Dermis microvascular lymphatic vessel endothelial cell (primary cell): ENCODE measurements at places on chromosomes 11 and 22. TPM values are rescaled to one million over a fixed set of nuclear protein-coding genes. Genes with fewer than 3 reads are reported as not detected.

OR51G2 gene
- not detected in 2 replicates for total RNA-seq

DRICH1 gene
- 0.13 TPM in 1 of 2 replicates, not detected in the other for total RNA-seq

ZBTB16 gene
- 6.4 and 8.9 TPM in 2 replicates for total RNA-seq

SHISAL1 gene
- under 0.01 TPM in 2 replicates for total RNA-seq

GRCh38 chr22:35601743-35602615, 15.2 kb downstream of the MB start:
- no peak for DNase-seq

- DNase-seq, result no peak
Measured at GRCh38 chr22:49924113-49924833, 5.8 kb downstream of the CRELD2 start.

- DNase-seq, result no peak
Measured at GRCh38 chr11:106399624-106400023, 322.2 kb downstream of the AASDHPPT start.

DNA sequence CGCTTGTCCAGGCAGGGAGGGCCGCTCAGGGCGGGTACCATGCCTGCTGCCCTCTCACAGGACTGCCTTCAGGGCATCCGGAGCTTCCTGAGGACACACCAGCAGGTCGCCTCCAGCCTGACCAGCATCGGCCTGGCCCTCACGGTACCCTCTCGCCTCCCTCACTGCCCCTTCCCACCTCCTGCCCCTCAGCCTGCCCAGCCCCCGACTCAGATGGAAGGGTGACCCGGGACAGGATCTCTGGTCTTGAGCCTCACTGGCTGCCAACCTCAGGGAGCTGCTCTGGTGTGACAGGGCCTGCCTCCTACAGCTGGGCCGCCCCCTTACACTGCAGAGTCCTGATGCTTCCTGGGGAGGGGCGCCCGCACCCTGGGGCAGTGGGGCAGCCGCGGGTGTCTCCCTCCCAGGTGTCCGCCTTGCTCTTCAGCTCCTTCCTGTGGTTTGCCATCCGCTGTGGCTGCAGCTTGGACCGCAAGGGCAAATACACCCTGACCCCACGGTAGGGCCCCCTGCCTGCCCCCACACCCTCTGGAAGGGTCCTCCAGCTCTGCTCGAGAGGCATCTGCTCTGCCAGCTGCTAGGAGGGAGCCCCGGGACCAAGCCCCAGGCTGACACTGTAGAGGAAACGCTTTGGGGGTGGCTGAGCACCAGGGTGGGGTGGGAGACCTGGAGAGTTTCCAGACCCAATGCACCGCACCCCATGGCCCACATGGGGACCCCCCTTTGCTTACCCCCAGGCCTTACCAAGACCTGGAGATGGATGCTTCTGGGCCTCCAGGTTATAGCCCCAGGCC, 14.6 kb downstream of the TSPAN32 start:
- no peak for DNase-seq

- DNase-seq, result no peak
Measured at GRCh38 chr11:90587896-90588295, 365.0 kb upstream of the CHORDC1 start.

- peak; percentile 76 for DNase-seq
Measured at GRCh38 chr22:26550498-26551033, 38.3 kb upstream of the TFIP11 start.

DNA sequence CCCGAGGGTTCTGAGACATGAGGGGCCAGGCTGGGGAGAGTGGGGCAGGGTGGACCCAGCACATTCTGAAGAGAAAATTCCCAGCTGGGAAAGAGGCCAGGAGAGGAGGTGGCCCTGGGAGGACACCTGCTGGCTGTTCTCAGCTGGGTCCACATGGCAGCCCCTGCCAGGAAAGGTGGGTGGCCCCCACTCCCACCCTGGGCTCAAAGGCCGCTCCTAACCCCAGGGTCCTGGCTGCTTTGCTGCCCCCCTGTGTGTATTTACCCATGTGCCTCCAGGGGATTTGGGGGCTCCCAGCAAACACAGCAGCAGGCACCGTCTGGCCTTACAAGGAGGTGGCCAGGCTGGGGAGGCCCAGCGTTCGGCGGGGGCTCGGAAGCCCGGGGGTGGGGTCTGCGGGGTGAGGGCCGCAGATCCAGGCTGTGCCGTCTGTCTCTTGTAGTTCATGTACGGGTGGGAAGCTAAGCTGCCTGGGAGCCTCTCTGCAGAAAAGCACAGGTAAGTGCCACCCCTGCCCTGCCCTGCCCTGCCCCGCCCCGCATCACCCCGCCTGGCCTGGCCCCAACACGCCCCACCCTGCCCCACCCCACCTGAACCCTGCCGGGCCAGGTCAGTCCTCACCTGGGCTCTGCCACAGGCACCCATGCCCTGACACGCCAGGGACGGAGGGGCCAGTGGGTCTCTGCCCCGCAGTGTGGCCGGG, 10.6 kb downstream of the MUC5B start:
- no peak for DNase-seq

- DNase-seq, result no peak
Measured at GRCh38 chr22:19779685-19780268, 19.2 kb downstream of the TBX1 start.

DNA sequence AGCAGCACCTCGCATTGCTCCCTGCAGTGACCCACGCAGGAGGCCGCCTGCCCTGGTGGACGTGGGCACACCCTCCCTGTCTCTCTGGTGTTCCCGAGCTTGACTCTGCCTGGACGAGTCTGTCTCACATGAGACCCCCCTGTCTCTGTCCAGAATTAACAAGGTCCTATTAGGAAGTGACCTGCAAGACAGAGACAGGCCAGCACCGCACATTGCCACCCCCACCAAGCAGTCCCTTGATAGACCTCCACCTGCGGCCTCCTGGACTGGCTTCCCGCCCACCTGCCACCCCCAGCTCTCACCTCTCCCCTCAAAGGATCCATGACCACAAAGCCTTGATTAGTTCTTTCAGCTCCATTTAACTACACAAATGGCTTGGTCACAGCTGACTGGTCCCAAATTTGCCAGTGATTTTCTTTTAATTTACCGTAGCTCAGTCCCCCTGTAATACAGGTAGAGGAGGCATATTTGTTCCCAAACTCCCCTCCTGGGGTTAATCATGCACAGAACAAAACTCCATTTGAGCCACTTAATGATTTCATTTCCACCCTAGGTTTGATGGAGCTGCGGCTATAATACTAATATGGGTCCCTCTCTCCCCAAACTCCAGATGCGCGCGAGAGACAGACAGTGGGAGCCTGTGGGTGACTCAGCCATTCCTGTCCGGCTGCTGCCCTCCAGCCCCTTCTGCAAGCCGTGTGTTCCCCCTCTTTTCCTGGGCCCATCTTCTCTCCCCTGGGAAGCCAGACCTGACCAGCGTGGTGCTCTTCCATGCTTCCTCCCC, 11.2 kb downstream of the SPATA19 start:
- DNase-seq, result no peak

- DNase-seq, result no peak
Measured at GRCh38 chr11:93861808-93862207, 11.4 kb upstream of the VSTM5 start.

DNA sequence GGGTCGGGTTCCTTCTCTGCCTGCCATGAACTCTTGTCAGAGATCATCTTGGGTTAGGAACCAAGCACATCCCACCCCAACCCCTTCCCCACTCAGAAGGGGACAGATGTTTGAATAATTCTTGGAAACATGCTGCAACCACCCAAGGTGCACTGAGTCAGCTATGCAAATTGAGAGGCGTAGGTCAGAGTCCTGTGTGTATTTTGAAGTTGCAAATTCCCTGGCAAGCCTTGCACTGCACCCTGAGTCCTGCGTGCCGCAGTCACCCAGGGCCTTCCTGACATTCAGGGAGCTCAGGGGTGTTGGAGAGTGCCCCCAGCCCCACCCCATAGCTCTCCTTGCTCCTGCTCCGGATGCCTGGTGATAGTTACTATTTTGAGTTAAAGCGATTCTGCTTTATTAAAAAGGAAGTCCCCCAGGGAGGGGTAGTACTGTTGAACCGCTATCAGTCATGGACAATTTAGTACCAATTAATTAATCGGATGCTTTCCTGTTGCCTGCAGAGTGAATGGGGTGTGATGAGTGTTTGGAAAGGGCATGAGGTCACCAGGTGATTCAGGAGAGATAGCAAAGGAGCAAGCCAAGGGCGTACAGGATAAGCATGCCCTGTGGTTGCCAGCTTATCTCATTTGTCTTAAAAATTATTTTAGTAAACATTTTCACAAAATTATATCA, 123.7 kb downstream of the GRIK4 start:
- DNase-seq, result no peak

GRCh38 chr11:12126344-12127019, 16.1 kb downstream of the MICAL2 start:
- no peak for DNase-seq

GRCh38 chr11:5489576-5490357, 1.3 kb downstream of the OR52D1 start:
- DNase-seq, result no peak

DNA sequence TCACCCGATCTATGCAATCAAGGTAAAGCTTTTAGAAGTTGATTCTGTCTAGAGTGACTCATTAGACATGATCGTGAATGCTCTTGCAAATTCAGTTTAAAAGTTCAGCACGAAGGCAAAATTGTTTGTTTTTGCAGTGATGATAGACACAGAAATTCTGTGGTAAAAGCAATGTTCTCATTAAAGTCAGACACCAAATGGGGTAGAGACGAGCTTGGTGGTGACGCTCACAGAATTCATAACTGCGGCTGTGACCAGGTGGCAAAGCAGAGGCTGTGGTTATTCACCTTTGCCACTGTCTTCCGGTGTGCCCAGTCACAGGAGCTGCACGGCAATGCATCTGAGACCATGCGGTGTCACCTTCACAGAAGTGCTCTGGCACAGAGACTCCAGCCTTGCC, 83.4 kb downstream of the WNT7B start:
- no peak for DNase-seq

DNA sequence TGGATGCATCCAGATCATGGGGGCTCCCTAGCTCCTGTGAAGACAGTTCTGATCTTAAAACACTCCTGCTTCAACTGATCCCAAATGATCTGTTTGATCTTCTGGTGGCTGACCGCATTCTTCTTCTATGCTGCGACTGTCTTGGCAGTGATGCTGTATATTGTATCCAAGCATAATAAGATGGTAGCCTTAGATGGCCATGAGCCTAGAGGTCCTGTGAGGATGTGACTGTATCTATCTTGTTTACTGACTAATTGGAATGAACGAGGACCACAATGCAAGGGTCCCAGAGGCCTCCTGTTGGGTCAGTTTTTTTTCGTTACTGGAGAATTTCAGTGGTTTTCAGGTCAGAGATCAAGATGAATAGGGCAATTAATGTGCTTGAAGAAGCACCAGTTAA, 7.1 kb upstream of the MPEG1 start:
- no peak for DNase-seq
